ENCODE measurements at places on chromosomes 6 and 20. TPM values are rescaled to one million over a fixed set of nuclear protein-coding genes. Genes with fewer than 3 reads are reported as not detected.

DNA sequence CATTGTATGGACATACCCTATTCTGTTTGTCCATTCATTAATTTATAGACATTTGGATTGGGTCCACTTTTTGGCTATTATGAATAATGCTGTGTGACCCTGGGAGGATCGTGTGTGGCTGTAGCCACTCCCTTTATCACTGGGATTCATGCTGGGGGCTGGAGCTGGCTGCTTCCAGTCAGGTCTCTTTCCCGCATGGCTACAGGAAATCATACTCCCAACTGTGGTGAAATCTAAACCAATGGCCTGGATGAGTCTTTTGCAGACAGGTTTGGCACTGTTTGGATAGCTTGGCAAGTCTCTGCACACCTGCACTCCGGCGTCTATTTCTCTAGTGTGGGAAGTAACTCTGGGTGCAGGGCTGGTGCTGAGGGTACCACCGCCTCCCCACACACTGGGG, 80.4 kb downstream of the RIN2 start:
- H3K36me3 ChIP-seq = peaks cover 11% of the 10 kb centered on the region
- H3K27me3 ChIP-seq = no peaks in the 10 kb centered on the region
- no peak for DNase-seq

Gene ZDHHC14
- 5.1 TPM for total RNA-seq

Gene FAM83B
- total RNA-seq = 1.7 TPM

- DNase-seq = no peak
- H3K36me3 ChIP-seq = no peaks in the 10 kb centered on the region
- H3K4me3 ChIP-seq = no peak overlapping the region
- H3K4me1 ChIP-seq = peaks cover 5% of the 10 kb centered on the region
- no peak overlapping the region for H3K27ac ChIP-seq
Observed at GRCh38 chr6:40321616-40322015, 265.5 kb downstream of the LRFN2 start.

DNA sequence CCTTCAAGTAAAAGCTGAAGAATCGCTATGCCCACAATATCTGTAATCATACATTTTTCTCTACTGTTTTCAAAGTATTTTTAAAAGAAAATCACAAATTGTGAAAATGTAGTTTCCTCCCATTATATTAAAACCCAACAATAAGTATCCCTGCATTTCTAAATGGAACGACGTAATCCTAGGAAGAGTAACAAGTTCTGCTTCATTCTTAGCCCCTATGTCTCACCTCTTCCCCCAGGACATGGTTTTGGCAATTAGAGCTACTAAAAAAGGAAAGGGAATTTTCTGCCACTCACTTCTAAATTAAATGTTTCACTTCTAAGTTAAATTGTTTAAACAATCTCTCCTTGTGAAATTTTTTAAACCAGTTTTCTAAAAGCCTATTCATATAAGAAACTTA, 47.4 kb downstream of the TBPL1 start:
- H3K27ac ChIP-seq = no peak overlapping the region
- no peak overlapping the region for H3K4me3 ChIP-seq
- no peak for DNase-seq
- H3K36me3 ChIP-seq = peaks cover 44% of the 10 kb centered on the region
- H3K4me1 ChIP-seq = no peaks in the 10 kb centered on the region

Gene CALHM5
- total RNA-seq = 1.2 TPM

Gene SPAG4
- total RNA-seq = 1.4 TPM

- no peak for DNase-seq
- H3K27ac ChIP-seq = no peak overlapping the region
- no peaks in the 10 kb centered on the region for H3K27me3 ChIP-seq
- no peak overlapping the region for H3K4me3 ChIP-seq
- peaks cover 38% of the 10 kb centered on the region for H3K4me1 ChIP-seq
Observed at GRCh38 chr20:34797012-34797995, 28.1 kb downstream of the NCOA6 start.

GRCh38 chr20:35735826-35736470, 6.1 kb downstream of the RBM39 start:
- H3K4me1 ChIP-seq = peaks cover 86% of the 10 kb centered on the region
- no peak for DNase-seq
- peak overlapping the region; percentile 29 for H3K4me3 ChIP-seq
- peaks cover 18% of the 10 kb centered on the region for H3K36me3 ChIP-seq
- no peaks in the 10 kb centered on the region for H3K27me3 ChIP-seq

DNA sequence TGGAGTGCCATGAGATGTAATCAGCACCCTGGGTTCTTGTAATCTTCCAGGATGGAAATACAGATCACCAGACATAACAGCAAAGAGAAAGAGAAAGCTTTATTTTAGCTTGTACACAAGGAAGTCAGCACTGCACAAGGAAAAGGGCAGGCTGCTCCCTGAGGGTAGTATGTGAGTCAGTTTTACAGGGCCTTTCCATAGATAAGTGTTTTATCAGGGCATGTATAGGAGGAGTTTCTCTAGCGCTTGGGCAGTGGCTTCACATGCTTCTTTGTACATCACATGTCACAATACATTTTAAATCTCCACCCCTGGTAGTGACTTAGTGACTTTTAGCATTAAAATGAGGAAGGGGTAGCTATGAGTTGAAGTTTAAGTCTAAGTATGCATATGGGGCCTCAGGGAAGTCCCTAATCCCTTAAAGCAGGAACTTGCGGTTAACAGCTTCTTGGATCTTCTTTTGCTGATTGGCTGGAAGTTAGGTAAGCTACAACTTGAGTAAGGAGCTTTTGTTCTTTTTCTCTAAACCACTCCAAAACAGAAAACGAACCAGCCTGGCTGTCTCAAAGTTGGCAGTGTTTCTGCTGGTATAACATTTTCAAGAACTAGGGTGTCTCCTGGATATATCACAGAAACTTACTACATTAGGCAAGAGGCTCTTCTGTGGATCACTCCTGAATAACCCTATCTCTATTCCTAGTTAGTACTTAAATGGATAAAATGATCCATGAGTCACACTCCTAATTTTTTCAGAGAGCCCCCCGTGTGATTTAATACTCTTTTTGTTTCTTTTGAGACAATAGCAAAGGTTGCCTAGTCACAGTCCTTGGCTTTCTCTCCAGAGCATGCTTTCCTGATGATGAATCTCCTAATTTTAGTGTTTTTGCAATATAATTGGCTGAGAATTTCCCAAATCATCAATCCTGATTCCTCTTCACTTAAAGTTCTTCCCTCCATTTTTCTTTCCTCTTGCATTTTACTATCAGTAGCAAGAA, 60.2 kb downstream of the MRAP2 start:
- H3K36me3 ChIP-seq = no peaks in the 10 kb centered on the region
- H3K4me1 ChIP-seq = no peaks in the 10 kb centered on the region
- no peak overlapping the region for H3K4me3 ChIP-seq
- no peak overlapping the region for H3K27ac ChIP-seq

Gene SH3BGRL2
- total RNA-seq = 3.5 TPM

Gene DNMT3B
- total RNA-seq = 0.64 TPM

DNA sequence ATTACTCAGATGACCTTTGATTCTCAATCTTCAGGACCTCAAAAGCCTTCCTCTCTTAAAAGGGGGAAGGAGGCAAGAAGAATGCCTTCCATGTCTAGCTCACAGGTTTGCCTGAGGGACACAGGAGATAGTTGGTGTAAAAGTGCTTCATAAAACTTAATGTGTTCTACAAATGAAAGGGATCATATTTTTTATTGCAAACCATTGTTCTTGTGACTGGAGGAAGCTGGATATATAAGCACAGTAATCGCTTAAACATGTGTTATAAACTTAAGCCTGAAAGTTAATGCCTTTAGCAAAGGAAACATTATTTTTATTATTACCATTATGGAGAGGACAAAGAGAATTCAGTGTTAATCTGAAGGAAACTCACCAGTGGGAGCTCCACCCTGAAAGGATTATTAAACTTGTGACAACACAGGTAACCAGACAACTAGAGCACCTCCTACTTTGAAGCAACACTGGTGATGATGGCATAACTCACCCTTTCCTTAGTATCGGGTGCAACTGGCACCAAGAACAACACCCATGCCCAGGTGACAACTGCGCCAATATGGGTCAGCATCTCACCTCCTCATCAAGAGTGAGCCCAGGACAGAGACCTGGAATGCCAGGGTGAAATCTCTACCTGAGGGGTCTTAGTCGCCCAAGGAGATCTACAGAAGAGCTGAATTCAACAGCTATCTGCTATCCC, 288.7 kb upstream of the PRDM1 start:
- H3K36me3 ChIP-seq = no peaks in the 10 kb centered on the region
- peak overlapping the region; percentile 78 for H3K27ac ChIP-seq

DNA sequence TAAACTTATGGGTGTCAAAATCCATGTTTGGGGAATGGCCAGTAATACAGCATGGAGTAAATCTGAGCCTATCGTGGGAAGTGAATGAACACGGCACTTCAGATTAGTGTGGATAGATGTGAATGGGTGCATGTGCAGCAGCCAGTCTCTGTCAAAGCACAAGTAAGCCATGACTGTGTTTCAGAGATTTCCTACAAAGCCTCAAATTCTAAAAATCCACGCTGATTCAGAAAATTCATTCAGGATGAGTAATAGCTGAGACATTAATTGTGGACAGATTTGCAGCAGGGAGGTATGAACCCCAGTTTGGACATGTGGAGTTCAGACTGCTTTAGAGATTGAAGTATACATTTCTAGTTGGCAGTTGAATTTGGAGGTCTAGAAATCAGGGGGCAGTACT, 115.1 kb downstream of the QKI start:
- no peak for DNase-seq
- no peaks in the 10 kb centered on the region for H3K36me3 ChIP-seq
- no peaks in the 10 kb centered on the region for H3K27me3 ChIP-seq
- H3K4me1 ChIP-seq = peaks cover 97% of the 10 kb centered on the region

Gene TNNC2
- total RNA-seq = 3,666 TPM

Gene TRIM31
- total RNA-seq = not detected

- no peaks in the 10 kb centered on the region for H3K36me3 ChIP-seq
- H3K4me1 ChIP-seq = no peaks in the 10 kb centered on the region
- no peak overlapping the region for H3K27ac ChIP-seq
- no peaks in the 10 kb centered on the region for H3K27me3 ChIP-seq
Observed at GRCh38 chr6:77626426-77626825, 26.4 kb upstream of the MEI4 start.

DNA sequence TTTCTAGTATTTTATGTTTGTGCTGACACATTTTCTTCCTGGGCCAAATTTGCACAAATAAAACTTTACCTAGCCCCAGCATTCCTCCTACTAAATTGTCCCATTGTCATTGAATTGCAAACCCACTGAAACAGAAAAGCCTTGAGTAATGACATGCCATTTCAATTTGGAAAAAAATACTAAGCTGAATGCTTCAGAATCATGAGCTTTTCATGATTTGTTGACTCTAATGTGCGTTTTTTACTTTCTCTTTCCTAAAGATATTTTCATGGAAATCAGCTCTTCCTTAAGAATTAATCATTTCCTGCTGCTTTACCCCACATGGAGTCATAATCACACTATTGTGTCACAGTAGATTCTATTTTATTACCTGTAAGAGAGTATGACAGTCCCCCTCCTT, 47.4 kb downstream of the TRDN start:
- no peak for DNase-seq
- peaks cover 46% of the 10 kb centered on the region for H3K4me1 ChIP-seq
- no peaks in the 10 kb centered on the region for H3K27me3 ChIP-seq
- peak overlapping the region; percentile 66 for H3K27ac ChIP-seq
- no peaks in the 10 kb centered on the region for H3K36me3 ChIP-seq

- H3K4me1 ChIP-seq = no peaks in the 10 kb centered on the region
- no peak overlapping the region for H3K27ac ChIP-seq
- peaks cover 3% of the 10 kb centered on the region for H3K27me3 ChIP-seq
- H3K4me3 ChIP-seq = no peak overlapping the region
- DNase-seq = no peak
Observed at GRCh38 chr20:60691966-60692615, 560.0 kb upstream of the CDH4 start.

GRCh38 chr6:35181933-35182612, 31.7 kb upstream of the SCUBE3 start:
- no peaks in the 10 kb centered on the region for H3K36me3 ChIP-seq
- H3K27me3 ChIP-seq = peaks cover 9% of the 10 kb centered on the region
- H3K4me1 ChIP-seq = peaks cover 10% of the 10 kb centered on the region
- DNase-seq = peak; percentile 76

GRCh38 chr6:3888153-3888957, 39.2 kb downstream of the FAM50B start:
- H3K4me1 ChIP-seq = peaks cover 57% of the 10 kb centered on the region
- peak overlapping the region; percentile 44 for H3K27ac ChIP-seq
- H3K27me3 ChIP-seq = no peaks in the 10 kb centered on the region
- DNase-seq = peak; percentile 80
- no peaks in the 10 kb centered on the region for H3K36me3 ChIP-seq

Gene REM1
- 0.91 TPM for total RNA-seq

Gene SEC23B
- 6.1 TPM for total RNA-seq

Gene CST3
- total RNA-seq = 713 TPM

Gene NNAT
- total RNA-seq = 9.2 TPM

DNA sequence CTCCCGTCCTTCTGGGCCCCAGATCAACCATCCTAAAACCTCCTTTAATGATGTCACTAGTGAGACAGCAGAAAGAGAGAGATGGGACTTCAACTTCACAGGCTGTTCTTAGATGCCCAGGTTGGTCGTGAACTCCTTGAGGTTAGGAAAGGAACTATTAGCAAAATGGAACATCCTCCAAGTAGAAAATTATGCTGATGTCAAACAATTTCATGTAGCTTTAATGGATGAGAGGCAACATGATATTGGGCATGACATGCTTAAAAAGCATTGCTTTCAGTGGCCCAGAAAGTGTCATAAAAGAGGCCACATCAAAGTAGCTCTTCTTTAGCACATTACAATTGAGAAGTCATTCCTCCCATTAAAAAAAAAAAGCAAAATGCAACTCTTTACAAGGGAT, 248.1 kb downstream of the PTPRT start:
- no peaks in the 10 kb centered on the region for H3K27me3 ChIP-seq
- H3K36me3 ChIP-seq = no peaks in the 10 kb centered on the region
- no peak overlapping the region for H3K4me3 ChIP-seq
- H3K27ac ChIP-seq = no peak overlapping the region

DNA sequence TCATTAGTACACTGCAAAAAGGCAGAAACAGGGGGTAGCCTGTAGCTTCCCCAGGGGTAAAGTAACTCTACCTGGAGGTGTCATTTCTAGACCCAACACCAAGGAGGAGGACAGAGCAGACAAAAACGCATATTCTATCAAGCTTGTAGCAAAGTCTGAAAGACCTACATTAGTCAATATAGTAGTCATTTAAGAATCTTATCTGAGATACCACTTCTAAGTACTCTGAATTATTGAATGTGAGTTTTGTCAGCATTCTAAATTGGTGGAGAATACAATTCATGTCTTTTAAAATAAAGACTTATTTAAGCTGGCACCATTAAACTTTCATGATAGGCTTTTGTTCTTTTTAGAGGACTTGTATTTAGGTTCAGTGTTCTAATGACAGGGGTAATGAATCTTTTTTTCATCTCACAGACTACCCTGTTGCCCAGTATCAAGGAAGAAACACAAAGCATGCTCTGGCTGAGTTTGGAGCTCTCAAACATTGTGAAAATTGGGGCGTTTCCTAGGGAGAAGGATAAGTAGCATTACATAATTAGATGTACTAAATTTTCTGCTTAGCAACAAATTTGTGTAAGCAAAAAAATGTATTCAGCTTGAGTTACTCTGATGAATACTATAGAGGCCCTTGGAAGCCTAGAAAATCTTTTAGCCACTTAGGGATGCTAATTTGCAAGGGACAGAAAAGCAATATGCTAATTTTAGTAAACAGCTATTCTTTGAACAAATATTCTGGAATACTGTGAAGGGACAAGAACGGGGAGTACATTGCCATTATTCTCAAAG, 255.4 kb upstream of the HSF2 start:
- no peak overlapping the region for H3K27ac ChIP-seq
- no peak for DNase-seq
- no peak overlapping the region for H3K4me3 ChIP-seq
- H3K36me3 ChIP-seq = no peaks in the 10 kb centered on the region
- no peaks in the 10 kb centered on the region for H3K27me3 ChIP-seq

All from psoas muscle (tissue), 8 donors.